Activated CD4-positive, alpha-beta T cell treated with anti-CD3 and anti-CD28 coated beads for 36 hours (primary cell): ENCODE measurements at places on chromosomes 5 and 9. TPM values are rescaled to one million over a fixed set of nuclear protein-coding genes. Genes with fewer than 3 reads are reported as not detected.

WNK2 gene
- total RNA-seq, result 4.6 TPM

DNA sequence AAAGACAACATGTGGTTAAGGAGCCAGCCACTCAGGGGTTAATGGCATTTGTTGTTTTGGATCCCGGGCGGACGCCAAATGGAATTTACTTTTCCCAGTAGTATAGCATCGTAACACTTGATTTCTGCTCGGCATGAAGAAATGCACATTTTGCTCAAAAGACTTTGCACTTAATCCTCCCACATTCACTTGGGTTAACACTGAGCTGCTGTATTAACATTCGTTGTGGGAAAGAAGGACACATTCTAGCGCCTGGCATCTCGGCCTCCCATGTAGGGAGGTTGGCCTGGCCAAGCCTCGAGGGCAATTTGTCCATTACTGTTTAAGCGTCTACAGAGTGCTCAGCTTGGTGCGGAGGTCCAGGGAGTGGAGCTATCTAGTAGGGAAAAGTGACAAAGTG is 32.3 kb upstream of the INSYN2B start:
- DNase-seq, result no peak

- DNase-seq, result no peak
Observed at GRCh38 chr9:73853549-73853948, 643.6 kb upstream of the RORB start.

PRRT1B gene
- not detected for total RNA-seq

GRCh38 chr5:110865400-110866094 is 126.7 kb downstream of the SLC25A46 start:
- peak; percentile 9 for DNase-seq

FAM221B gene
- total RNA-seq, result not detected

NUTM2F gene
- total RNA-seq, result not detected

FIBCD1 gene
- not detected for total RNA-seq

GRCh38 chr5:52853650-52854049 is 65.9 kb downstream of the ITGA1 start:
- DNase-seq, result no peak

- no peak for DNase-seq
Observed at GRCh38 chr9:123835821-123836220, 94.1 kb downstream of the DENND1A start.

GNG10 gene
- total RNA-seq, result 15.4 TPM

SOWAHA gene
- total RNA-seq, result not detected

SIT1 gene
- 80.9 TPM for total RNA-seq
